Right atrium auricular region (tissue), 2 donors: ENCODE measurements at places on chromosomes 1 and 21. TPM values are rescaled to one million over a fixed set of nuclear protein-coding genes. Genes with fewer than 3 reads are reported as not detected.

GRCh38 chr1:115090540-115090939 is 1.2 kb upstream of the TSPAN2 start:
- no peak overlapping the region for H3K4me3 ChIP-seq
- DNase-seq: peak; percentile 65
- H3K36me3 ChIP-seq: no peaks in the 10 kb centered on the region
- peaks cover 30% of the 10 kb centered on the region for H3K4me1 ChIP-seq
- H3K27me3 ChIP-seq: no peaks in the 10 kb centered on the region
- peak overlapping the region; percentile 94 for H3K27ac ChIP-seq

DNA sequence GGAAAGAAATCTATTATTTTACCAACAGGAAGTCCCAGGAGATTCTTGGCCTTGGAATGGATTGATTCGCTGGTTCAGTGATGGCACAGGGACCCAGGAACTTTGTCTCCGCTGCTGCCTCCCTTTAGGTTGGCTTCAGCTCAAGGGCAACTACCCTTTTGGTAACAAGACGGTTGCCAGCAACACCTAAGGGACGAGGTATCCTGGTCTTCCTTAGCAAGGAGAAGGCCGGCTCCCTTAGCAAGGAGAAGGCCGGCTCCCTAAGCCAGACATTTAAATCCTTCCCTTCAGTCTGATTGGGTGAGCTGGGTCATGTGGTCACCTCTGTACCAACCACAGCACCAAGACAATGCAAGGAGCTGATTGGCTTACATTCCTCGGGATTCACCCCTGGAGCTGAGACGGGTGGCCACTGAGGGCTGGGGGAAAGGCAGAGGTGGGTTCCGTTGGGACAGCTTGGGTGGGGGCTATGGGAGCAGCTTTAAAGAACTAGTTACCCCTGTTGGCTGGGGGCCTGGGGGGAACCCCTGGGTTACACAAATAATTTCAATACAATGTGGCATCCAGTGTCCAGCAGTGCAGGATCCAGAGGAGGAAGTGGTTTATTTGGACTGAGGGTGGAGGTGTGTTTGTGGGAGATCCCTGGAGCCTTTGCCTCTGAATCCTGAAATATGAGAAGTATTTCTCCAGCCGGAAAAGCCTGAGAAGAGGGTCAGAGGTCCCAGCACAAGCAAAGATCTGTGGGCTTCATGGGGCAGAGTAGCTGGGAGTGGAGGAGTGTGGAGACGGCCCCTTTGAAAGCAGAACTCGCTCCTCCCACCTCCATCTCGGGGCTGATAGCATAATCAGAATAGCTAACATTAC is 20.7 kb upstream of the CLIC4 start:
- no peak overlapping the region for H3K4me3 ChIP-seq
- no peak for DNase-seq
- H3K27ac ChIP-seq: no peak overlapping the region
- peaks cover 55% of the 10 kb centered on the region for H3K4me1 ChIP-seq
- no peaks in the 10 kb centered on the region for H3K27me3 ChIP-seq

DNA sequence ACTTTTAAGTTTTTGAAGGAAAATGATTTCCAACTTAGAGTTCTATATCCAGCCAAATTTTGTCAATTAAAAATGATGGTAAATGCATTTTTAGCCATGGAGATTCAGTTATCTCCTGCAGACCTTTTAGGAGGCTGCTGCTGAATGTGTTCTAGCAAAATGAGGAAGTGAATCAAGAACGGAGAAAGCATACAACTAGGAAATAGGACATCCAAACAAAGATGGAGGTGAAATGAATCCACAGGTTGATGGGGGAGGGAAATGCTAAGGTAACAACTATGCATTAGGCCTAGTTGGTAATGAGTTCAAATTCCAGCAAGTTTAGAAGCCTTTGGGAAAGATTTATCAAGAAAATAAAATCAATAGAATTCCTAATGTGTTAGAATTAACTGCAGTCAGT is 80.5 kb downstream of the FNBP1L start:
- no peak overlapping the region for H3K4me3 ChIP-seq
- H3K27me3 ChIP-seq: no peaks in the 10 kb centered on the region
- H3K27ac ChIP-seq: no peak overlapping the region
- DNase-seq: no peak

- H3K4me1 ChIP-seq: no peaks in the 10 kb centered on the region
- DNase-seq: no peak
- peaks cover 28% of the 10 kb centered on the region for H3K36me3 ChIP-seq
- no peak overlapping the region for H3K4me3 ChIP-seq
- H3K27me3 ChIP-seq: no peaks in the 10 kb centered on the region
- H3K27ac ChIP-seq: peak overlapping the region; percentile 27
Measured at GRCh38 chr1:113976609-113977278, 2.5 kb upstream of the OLFML3 start.

DNA sequence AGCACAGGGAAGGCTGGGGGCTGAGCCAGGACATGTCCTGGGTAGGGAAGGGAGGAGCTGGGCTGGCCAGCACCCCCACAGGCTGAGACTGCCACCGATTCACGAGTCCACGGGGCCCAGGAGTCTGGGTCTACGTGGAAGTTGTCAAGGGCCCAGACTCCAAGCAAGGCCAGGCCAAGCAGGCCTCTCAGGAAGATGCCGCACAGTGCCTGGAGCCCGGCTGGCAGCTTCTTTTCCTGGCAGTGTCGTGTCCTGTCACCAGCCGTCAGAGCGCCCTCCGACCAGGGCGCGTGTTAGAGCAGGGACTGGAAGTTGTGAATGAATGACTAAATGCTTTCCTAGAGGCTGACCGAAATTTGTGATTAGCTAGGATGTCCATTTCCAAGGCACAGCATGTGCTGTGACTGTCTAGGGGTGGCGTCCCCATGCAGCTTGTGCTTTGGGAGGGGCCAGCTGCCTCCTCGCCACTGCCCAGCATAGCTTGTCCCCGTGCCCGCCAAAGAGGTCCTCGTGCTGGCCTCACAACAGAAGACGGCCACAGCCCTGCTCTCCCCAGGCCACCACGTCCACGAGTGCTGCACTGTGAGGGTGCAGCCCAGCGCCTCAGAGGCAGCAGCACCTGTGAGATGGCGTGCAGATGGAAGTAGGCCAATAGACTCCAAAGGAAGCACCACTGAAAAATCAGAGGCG is 147.4 kb upstream of the COL6A1 start:
- no peak overlapping the region for H3K27ac ChIP-seq
- H3K4me3 ChIP-seq: no peak overlapping the region
- no peaks in the 10 kb centered on the region for H3K27me3 ChIP-seq
- H3K4me1 ChIP-seq: no peaks in the 10 kb centered on the region
- H3K36me3 ChIP-seq: no peaks in the 10 kb centered on the region

GRCh38 chr1:37946703-37947360 is at the start of gene INPP5B:
Gene INPP5B, minus strand, starts transcription at chr1:37947053. Its CDS starts 745 bp downstream, at chr1:37946308.
- peak; percentile 95 for DNase-seq
- no peaks in the 10 kb centered on the region for H3K27me3 ChIP-seq
- peaks cover 32% of the 10 kb centered on the region for H3K36me3 ChIP-seq
- H3K4me3 ChIP-seq: peak within 1 kb of the TSS; percentile 76
- peaks cover 23% of the 10 kb centered on the region for H3K4me1 ChIP-seq

- no peak for DNase-seq
- peak overlapping the region; percentile 6 for H3K27ac ChIP-seq
- peaks cover 63% of the 10 kb centered on the region for H3K4me1 ChIP-seq
Measured at GRCh38 chr1:204894031-204894430, 23.4 kb downstream of the NFASC start.

DNA sequence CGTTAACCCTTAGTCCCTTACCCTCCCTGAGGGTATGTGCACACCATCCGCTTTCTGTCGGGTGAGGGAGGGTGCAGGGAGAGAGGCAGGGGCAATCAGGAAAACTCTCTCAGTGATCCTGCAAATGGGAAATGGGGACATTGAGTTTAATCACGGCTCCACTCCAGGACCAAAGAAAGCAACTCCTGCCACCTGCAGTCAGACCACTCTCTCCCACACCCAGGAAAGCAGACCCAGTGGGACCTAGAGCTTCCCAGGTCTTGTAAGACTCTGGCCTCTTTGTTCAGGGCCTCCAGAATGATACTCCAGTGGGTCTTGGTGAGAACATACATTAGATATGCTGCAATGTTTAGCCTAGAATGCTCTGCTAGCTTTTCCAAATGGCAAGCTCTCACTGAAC is 71.5 kb downstream of the GNG12 start:
- DNase-seq: no peak
- H3K27ac ChIP-seq: no peak overlapping the region
- peaks cover 18% of the 10 kb centered on the region for H3K4me1 ChIP-seq
- H3K27me3 ChIP-seq: no peaks in the 10 kb centered on the region
- no peak overlapping the region for H3K4me3 ChIP-seq

DNA sequence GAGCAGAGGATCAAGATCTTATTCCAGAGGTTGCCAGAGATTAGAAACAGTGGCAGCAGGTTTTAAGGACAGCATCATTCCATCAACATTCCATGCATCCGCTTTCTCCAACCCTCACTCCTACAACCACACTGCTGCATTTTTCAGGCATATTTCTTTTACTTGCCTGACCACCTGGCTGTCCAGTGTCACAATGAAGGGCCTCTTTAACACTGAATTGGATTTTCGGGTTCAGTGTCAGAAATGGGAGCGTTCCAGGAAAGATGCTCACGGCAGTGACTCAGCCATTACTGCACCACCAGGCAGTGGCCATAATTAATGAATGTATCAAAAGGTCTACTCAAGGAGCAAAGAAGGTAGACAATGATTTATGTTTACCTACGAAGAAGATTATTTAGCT is 200.4 kb upstream of the ESRRG start:
- no peak for DNase-seq
- H3K4me3 ChIP-seq: no peak overlapping the region
- no peaks in the 10 kb centered on the region for H3K4me1 ChIP-seq
- no peaks in the 10 kb centered on the region for H3K36me3 ChIP-seq

DNA sequence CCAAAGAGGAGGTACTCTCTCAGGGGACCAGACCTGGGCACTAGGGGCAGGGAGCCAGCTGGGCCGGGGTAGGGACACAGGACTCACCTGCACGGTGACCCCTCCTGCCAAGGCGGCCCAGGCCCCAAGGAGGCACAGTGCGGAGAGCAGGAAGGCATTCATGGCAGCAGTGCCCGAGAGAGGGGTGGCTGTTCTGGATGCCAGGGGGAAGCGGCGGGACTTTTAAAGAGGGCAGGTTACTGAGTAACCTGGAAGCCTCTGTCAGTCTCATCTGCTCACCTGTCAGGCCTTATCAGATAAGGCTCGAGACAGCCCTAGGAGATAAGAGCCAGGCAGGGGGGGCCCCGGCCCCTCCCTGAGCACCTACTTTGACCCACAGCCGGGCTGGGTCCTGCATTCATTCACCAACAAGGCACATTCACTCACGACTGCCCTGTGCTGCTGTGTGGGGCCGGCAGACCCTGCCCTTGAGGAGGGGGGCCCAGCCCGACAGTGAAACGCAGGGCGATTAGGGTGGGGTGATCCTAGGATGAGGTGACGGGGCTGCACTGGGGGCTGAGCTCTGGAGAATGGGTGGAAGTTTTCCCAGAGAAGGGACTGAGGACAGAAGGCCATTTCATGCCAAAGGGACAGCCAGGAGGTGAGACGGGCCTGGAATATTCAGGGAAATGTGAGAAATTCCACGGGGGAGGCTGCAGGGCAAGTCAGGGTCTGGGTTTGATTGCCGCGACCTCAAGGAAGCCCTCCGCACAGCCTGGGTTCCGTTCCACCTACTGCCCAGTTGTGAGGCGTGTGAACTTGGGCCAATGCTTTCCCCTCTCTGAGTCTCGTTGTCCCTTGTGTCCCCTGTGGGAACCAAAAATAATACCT is at the start of gene GUCA2A:
GUCA2A (minus strand) TSS at position 195 of the 870 bp plus-strand sequence; CDS start at position 162, 33 bp downstream.
- H3K27ac ChIP-seq: peak within 1 kb of the TSS; percentile 42
- no peaks in the 10 kb centered on the region for H3K36me3 ChIP-seq
- H3K27me3 ChIP-seq: no peaks in the 10 kb centered on the region
- DNase-seq: no peak

DNA sequence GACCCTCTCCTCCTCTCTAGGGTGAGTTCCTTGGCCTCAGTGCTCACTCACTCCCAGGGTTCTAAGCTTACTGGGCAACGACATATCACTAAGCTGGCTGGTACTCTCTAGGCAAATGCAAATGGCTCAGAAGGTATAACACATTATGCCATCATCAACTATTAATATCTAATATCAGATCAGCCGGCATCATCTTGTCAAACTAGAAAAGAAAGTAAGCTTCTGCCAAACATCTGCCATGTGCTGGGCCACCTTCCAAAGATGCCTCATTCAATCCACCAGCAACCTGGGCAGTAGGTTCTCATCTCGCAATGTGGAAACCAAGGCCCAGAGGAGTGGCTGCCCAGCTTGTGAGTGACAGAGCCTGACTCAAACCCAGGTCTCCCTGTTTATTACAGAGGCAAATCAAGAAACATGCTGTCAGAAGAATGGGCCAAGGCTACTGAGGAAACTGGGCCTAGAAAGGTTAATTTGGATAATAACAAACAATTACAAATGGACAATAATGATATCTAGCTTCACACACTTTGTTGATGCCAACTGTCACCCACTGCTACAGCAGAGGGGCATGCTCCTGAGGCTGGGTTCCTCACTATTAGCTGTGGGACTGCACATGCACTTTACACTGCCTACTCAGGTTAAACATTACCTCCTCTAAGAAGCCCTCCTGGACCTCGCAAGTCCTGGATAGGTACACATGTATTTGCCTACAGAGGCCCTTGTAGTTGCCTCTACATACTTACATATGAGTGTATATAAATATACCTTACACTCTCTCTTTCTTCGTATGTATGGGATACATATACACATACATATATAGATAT is 183.3 kb upstream of the JUN start:
- H3K4me3 ChIP-seq: no peak overlapping the region
- no peak for DNase-seq
- no peaks in the 10 kb centered on the region for H3K36me3 ChIP-seq
- H3K27ac ChIP-seq: no peak overlapping the region
- H3K27me3 ChIP-seq: no peaks in the 10 kb centered on the region

GRCh38 chr21:41817228-41817627 is 50.4 kb upstream of the RIPK4 start:
- H3K4me3 ChIP-seq: no peak overlapping the region
- H3K27me3 ChIP-seq: no peaks in the 10 kb centered on the region
- H3K36me3 ChIP-seq: peaks cover 6% of the 10 kb centered on the region
- H3K27ac ChIP-seq: no peak overlapping the region

DNA sequence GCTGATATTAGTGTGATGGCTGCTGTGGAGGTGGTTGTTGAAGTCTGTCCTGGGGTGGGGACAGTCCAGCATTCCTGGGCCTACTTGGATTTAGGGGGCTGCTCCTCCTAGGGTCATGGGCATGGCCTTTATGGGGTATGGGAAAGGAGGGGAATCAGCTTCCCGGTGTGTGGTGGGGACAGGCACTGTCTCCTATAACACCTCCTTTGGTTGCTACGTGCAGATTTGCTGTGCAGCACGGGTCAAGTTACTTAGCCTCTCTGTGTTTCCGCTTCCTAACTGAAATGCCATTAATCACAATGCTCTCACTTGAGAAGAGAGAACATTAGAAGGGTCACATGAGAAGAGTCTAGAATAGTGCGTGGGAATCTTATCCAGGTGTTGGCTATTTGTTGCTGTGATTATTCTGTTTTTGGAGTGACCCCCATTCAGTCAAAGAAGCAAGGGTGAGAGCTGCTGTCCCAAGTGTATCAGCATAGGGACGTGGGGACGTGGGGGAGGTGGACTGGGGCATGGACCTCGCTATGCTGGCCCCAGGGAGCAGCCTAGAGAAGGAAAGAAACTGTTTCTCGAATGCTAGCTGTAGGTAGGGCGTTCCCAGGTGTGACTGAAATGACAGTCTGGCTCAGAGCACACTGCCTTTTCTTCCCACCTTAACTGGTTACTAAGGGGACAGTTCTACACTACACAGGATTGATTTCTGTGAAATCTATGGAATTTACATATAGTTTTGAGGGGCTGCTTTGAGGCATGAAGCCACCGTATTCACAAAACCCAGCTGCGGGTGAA is 19.9 kb downstream of the SOX13 start:
- no peaks in the 10 kb centered on the region for H3K36me3 ChIP-seq
- H3K4me3 ChIP-seq: no peak overlapping the region
- DNase-seq: no peak
- no peaks in the 10 kb centered on the region for H3K4me1 ChIP-seq

The CDC14A gene
- total RNA-seq: 5.3 TPM

The PGLYRP3 gene
- not detected for total RNA-seq

The CNR2 gene
- total RNA-seq: 0.04 TPM

The KCNA2 gene
- total RNA-seq: 0.28 TPM

The HTR1D gene
- not detected for total RNA-seq

The NCF2 gene
- 10.7 TPM for total RNA-seq

The CLDN17 gene
- not detected for total RNA-seq
